ENCODE measurements at places on chromosomes 16 and 17.

GRCh38 chr16:54595621-54596020, 309.0 kb upstream of the IRX3 start:
- no peak for DNase-seq

- DNase-seq = no peak
Observed at GRCh38 chr17:70687421-70687820, 518.1 kb downstream of the KCNJ2 start.

DNA sequence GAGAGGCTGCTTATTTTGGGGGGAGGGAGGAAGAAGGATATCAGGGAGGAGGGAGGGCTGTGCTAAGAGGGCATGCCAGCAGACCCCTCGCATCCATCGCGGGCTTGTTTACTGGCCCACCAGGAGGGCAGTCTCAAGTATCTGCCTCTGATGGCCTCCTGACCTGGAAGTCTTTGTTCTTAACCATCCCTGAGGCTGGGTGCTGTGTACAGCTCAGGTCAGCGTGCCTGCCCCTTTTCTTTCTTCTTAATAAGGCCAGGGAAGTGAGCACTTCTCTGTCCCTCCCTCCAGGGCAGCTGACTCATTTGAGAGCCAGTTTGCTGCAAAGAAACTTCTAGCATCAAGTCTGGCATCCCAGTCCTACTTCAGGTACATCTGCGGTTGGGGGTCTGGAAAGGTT, 157.0 kb downstream of the CCDC182 start:
- peak; percentile 43 for DNase-seq

- peak; percentile 59 for DNase-seq
Observed at GRCh38 chr17:79778504-79779083, 646 bp downstream of the CBX2 start.

- DNase-seq = no peak
Observed at GRCh38 chr17:34668206-34668605, 88.8 kb downstream of the TMEM132E start.

GRCh38 chr17:79806446-79806760, 9.5 kb upstream of the CBX8 start:
- DNase-seq = no peak

DNA sequence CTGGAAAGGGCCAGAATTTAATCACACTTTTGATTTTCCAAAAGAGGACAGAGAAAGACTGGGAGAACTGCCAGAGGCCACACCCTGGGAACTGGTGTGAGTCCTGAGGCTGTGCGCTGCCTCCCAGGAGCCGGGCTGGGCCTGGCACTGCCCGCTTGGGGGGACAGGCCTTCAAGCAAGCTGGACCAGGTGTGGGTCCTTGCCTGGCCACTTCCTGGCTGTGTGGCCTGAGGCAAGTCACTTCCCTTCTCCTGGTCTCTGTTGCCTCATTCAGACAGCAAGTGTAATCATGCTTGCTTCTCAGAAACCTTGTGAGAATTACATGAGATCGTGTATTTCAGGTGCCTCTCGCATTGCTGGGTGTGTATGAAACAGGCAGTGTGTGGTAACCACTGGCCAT, 143.0 kb downstream of the SNX29 start:
- no peak for DNase-seq

DNA sequence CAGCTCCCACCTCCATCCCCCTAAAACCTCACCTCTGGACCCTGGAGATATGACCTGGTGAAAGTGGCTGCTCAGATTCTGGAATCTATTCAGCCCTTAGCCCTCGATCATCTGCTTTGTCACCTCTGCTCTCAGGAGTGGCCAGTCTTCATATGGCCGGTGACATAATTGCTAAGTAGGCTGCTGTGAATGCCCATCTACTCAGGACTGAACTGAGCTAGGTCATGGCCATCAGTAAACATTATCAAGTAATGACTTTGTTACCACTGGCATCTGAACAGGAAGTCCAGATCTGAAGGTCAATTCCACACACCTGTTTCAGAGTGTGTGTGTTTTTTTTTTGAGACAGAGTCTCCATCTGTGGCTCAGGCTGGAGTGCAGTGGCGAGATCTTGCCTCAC, 78.6 kb downstream of the CDK5R1 start:
- no peak for DNase-seq

GRCh38 chr16:65045961-65046360, 75.9 kb downstream of the CDH11 start:
- DNase-seq = no peak

DNA sequence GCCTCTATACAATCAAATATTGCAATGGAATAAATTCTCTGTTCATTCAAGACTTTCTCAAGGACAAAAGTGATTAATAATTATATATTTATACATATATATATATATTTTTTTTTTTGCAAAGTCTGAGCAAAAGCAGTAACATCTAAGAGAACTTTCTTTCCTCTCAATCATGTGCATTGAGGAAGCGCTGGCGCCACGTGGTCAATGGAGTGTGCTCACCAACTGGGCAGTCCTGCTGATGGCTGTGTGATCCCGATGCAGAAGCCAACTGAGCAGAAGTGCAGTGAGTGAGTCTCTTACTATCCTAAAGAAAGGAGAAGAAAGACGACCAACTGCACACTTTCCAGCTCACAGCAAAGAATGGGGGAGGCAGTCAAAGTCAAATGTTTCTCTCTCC, 37.2 kb upstream of the ULK2 start:
- DNase-seq = no peak

- no peak for DNase-seq
Observed at GRCh38 chr17:80303824-80304223, 43.2 kb downstream of the RNF213 start.

All from neuronal stem cell (in vitro differentiated cells).